ENCODE measurements at places on chromosomes 5 and 9.

GRCh38 chr9:135819905-135820304 lies 87.4 kb downstream of the CAMSAP1 start:
- DNase-seq: no peak

DNA sequence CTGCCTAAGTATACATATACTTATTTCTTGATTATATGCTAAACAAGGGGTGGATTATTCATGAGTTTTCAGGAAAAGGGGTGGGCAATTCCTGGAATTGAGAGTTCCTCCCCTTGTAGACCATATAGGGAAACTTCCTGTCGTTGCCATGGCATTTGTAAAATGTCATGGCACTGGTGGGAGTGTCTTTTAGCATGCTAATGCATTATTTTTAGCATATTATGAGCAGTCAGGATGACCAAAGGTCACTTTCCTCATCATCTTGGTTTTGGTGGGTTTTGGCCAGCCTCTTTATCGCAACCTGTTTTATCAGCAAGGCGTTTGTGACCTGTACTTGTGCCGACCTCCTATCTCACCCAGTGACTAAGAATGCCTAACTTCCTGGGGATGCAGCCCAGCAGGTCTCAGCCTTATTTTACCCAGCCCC lies 80.9 kb downstream of the ALDH7A1 start:
- DNase-seq: no peak

DNA sequence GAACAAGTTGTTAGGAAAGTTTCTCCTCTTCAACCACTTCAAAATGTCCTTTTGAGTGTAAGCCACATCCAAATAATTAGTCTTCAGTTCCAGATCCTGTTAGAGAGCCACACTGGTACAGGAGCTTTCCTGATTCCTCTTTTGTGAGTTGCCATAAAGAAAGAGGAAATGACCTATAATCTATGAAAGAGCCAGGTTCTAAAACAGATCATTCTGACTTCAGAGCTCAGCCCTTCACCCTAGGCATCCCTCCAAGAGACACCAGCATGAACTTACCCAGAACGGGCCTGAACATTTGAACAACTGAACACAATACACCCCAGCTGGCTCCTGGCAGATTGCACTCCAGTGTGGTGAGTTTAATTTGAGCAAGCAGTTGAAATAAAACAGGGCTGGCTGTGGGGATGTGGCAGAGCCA lies 25.7 kb downstream of the SLC1A1 start:
- DNase-seq: no peak

GRCh38 chr9:37464006-37464405 lies 1.2 kb downstream of the ZBTB5 start:
- no peak for DNase-seq

- no peak for DNase-seq
These were observed 3.7 kb downstream of the ADGRV1 start for GRCh38 chr5:90562341-90562740.

DNA sequence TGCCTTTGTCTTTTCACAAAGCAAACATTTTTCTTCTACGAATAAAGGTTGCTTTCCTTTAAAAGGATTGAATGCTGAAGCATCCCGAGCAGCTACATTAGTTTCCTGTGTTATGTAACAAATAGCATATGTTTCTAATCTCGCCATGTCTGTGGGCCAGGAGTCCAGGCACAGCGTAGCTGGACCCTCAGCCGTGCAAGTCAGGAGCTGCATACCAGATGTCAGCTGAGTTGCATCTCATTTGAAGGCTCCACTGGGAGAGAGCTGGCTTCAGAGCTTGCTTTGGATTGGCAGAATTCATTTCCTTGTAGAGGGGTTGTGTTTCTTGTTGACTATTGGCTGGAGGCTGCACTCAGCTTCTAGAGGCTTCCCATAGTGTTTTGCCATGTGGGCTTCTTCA lies 16.0 kb upstream of the GOLPH3 start:
- DNase-seq: no peak

Data from stimulated activated CD4-positive, alpha-beta T cell treated with anti-CD3 and anti-CD28 coated beads, Interleukin-1b, Interleukin-23, amount 100 ng/mL, for 24 hours (primary cell).